ENCODE measurements at places on chromosomes 1 and 21.

GRCh38 chr1:53324728-53325297 lies 3.1 kb downstream of the LRP8 start:
- DNase-seq, result no peak

GRCh38 chr1:241810769-241811405 lies 37.1 kb upstream of the EXO1 start:
- no peak for DNase-seq

- no peak for DNase-seq
Measured at GRCh38 chr1:6634371-6635052, 9.8 kb downstream of the THAP3 start.

DNA sequence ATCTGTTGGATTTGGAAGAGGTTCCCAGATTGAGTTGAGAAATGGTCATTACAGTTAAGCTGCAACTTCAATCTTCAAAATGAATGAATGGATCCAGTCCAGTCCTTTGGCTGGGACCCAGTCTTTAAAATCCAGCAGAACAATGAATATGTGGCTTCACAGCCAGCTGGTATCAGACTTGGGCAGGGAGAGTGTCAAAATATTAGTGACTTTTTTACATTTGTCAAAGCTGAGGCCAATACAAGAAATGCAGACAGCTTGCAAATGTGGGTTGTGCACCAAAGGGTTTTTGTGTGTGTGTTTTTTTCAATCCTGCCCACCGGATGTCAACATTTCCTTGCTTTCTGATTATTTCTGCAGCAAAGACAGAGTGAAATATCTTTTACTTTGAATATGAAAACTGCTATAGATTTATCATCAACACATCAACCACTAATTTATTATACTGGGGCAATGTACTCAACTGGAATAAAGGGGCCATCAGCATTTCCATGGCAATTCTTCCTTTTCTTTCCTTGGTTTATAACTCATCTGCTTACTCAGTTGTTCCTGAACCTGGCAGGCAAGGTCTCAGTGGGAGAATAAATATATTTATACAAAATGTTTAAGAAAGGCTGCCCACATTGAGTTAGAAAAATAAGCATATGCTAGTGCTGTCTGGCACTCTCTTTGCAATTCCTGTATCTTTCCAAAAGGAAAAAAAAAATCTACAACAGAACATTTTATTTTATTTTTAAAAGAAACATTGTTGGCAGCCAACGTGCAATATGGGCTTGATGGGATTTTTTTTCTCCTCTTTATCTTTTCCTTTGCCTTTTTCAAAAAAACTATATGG lies 491.6 kb upstream of the C1orf87 start:
- DNase-seq, result no peak

- DNase-seq, result no peak
Measured at GRCh38 chr1:165408518-165408917, 36.4 kb downstream of the RXRG start.

- DNase-seq, result no peak
Measured at GRCh38 chr1:43165765-43166164, 6.3 kb downstream of the EBNA1BP2 start.

DNA sequence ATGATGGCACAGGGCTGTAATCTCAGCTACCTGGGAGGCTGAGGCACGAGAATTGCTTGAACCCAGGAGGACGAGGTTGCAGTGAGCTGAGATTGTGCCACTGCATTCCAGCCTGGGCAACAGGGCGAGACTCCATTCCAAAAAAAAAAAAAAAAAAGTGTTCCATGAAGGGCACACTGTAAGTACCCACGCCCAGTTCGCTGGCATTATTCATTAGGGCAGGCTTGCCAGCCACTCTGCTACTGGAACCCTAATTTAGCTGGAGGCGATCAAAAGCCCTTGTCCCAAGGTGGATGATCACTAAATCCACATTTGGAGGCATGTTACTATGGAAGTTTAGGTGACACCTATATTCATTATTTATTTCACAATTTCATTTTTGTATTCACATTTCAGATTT lies 5.0 kb downstream of the IFNLR1 start:
- DNase-seq, result no peak

DNA sequence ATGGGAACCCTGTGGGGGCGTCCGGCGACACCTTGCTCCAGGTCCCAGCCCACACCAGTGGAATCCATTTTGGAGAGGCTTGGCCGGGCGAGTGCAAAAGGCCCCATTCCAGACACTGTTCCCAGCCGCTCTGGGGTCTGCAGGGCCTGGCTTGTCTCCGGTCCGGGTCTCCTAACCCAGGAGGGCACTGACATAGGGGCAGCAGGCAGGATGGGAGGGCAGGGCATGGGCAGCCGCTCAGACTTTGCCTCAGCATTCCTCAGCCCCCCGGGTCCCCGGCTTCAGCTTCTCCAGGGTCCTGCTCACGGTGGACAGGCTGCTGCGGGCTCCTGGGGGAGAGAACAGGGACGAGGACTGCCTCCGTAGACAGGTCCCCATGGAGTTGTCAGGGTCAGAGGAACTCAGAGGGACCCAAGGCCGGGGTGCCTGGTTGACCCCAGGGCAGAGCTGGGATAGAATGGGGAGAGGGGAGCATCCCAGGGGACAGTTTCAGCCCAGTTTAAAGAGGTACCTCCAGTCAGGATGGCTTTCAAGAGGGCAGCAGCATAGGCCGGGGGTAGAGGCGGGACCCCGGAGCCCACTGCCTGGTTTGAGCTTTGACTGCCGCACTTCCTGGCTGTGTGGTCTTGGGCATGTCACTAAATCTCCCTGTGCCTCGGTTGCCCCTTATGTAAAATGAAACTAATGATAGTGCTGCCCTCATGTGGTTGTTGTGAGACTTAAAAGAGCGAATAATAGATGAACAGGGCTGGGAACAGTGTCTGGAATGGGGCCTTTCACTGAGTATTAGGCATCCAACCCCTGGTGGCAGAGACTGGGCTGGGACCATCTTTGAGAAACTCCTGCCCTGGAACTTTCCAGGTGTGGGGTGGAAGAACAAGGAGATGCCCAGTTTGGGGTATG lies 3.7 kb downstream of the KNCN start:
- no peak for DNase-seq

GRCh38 chr1:162166917-162167615 lies 97.6 kb downstream of the NOS1AP start:
- DNase-seq, result no peak

GRCh38 chr1:235955777-235956176 lies 89.1 kb upstream of the LYST start:
- DNase-seq, result no peak

Measured in stimulated activated CD8-positive, alpha-beta memory T cell treated with anti-CD3 and anti-CD28 coated beads, Interleukin-4, amount 100 ng/mL, for 4 hours (primary cell).